Femur (tissue), 1 donor: ENCODE measurements at places on chromosomes 11 and 22.
A peak's percentile ranks its signal among the peaks of the same experiment; 100 is the strongest.

DNA sequence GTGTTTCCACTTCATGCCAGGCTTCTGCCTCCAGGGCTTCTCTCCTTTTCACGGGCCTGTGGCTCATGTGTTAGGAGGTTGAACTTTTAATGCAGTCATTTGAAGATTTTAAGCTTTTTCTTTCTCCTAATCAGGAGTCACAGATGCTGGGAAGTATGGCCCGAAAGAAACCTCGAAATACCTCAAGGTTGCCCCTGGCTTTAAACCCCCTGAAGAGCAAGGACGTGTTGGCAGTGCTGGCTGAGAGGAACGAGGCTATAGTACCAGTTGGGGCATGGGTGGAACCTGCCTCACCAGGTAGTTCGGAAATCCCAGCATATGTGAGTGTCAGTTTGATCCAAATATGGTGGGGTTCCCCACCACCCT lies 571 bp downstream of the CCDC15 start:
- DNase-seq, result no peak

DNA sequence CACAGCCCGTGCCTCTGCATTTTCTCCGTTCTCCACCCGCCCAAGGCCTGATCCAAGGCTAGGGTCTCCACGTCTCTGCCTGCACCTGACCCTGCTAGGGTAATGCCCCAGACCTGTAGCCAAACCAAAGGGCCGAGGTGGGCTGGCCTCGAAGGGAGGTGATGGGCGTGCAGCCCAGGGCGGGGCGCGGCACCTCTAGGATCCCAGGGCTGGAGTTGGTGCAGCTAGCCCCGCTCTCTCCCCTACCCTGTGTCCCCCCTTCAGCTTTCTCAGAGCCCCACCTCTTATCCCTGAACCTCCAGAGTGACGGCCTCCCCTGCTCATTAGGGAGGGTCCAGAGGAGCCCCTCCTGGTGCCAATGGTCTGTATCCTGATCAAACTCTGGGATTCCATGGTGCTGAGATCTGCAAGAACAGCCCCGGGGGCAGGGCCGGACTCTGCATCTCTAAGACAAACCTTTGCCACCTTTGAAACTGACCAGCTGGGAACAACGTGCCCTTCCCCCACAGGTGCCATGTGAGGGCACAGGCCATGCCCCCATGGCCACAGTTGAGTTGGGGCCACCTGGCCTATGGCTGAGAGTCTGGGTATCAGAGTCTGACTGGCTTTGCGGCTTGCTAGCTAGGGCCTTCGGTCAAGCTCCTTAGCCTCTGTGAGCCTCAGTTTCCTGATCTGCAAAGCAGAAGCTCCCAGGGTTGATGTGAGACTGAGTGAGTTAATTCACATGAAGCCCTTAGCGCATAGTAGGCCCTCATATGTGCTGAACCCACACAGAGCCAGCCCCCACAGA lies 23.1 kb upstream of the CBX7 start:
- no peak for DNase-seq

- DNase-seq, result no peak
These were observed 18.9 kb downstream of the TRMU start for GRCh38 chr22:46354176-46354992.

DNA sequence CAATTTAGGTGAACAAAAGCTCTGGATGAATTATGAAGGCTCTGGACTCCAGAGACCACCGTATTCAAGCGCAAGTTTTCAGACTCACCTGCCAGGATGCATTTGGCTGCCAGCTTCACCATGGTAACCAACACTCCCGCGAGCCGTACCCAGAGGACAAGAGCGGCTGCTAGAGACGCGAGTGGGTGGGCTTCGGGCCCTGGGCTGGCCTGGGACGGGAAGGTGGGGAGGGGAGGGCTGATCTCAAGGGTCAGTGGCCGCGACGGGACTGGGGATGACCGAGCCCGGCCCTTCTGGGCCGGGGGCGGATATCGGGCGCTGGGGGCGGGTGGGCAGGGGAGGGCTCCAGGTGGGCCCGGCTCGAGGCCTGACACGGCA lies 344 bp downstream of the IFT27 start:
- DNase-seq, result peak; percentile 65

- no peak for DNase-seq
These were observed 42.5 kb upstream of the DEUP1 start for GRCh38 chr11:93288079-93288478.

DNA sequence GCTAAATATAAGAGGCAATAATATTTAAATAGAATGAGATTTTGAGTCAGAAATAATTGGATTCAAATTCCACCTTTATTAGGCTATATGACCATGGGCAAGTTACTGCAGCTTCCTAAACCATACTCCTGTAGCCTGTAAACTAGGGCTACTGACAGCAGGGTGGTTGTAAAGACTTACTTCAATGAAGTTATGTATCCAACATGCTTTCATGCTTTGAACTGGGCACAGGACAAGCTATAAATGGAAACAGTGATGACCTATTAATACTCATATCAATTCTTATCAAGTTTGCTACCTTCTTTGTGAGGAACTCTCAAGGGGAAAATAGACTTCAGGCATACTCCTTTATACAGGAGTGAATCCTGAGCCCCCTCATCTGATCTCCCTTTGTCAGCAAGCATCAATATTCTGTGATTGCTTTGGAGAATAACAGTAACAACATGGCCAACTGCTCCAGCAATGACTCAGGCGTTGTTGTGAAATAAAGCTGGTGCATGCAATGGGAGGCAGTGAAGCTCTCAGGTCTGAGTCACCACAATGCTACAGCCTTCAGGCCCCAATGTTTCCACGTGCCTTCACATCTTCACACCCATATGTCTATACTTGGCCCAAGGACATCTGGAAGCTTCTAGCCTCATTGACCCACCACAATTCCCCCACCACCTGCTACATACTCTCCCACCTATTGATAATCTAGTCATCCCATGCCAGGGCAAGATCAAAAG lies 102.5 kb downstream of the KCNA4 start:
- DNase-seq, result no peak

DNA sequence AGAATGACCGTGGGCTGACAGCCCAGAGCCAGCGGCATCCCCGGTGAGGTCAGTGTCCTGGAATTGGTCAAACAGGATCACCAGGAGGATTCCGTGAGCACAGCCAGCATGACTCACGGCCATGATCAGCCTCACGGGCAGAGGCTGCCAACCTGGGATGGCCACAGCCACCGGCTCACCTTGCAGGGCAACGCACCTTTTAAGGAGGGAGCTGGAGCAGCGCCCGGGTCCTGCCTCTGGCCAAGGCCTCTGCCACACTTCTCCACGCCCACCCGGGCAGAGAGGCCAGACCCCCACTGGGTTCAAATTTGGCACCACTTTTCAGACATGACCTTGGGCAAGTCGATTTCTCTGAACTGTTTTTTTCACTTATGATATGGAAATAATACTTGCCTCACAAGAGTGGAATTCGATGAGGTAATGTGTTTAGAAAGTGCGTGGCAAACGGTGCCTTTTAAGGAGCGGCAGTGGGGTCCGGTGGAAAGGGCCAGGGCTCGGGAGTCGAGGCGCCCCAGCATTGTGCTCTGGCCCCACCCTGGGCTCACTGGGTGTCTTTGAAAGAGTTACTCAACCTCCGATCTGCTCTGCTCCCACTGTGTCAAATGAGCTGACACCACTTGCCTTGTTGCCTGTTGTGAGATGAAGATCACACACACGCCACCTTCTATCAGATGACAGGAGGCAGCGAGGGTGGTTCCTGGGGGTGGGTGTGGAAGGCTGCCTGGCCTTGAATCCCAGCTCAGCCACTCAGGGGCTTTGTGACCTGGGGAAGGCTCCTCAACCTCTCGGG lies 16.0 kb downstream of the TXN2 start:
- no peak for DNase-seq

- no peak for DNase-seq
These were observed 13.7 kb upstream of the TCF20 start for GRCh38 chr22:42284202-42284591.

GRCh38 chr22:46976598-46976997 lies 214.1 kb downstream of the TBC1D22A start:
- DNase-seq, result no peak
